Lung microvascular endothelial cell (primary cell): ENCODE measurements at places on chromosomes 5 and 9.
A peak's percentile ranks its signal among the peaks of the same experiment; 100 is the strongest.

GRCh38 chr9:86356871-86357866 is 3.0 kb upstream of the TUT7 start:
- DNase-seq = no peak

DNA sequence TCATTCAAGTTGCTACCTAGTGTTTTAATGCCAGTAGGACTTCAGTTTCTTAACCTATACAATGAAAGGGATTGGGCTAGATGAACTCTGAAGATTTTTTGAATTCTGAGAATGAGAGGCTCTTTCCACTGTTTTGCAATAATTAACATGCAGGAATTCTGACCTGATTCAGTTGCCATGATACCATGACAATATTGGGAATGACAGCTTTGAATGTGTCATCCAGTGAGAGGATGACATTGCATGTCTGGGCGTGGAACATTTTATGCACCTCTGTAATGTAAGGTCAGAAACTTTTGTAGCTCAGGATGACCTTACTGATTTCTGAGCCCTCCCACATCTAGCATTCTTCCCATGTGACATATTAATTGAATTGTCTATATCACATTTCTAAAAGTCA is 30.6 kb upstream of the SPINK5 start:
- no peak for DNase-seq

GRCh38 chr5:137699336-137700281 is 36.3 kb downstream of the KLHL3 start:
- no peak for DNase-seq

DNA sequence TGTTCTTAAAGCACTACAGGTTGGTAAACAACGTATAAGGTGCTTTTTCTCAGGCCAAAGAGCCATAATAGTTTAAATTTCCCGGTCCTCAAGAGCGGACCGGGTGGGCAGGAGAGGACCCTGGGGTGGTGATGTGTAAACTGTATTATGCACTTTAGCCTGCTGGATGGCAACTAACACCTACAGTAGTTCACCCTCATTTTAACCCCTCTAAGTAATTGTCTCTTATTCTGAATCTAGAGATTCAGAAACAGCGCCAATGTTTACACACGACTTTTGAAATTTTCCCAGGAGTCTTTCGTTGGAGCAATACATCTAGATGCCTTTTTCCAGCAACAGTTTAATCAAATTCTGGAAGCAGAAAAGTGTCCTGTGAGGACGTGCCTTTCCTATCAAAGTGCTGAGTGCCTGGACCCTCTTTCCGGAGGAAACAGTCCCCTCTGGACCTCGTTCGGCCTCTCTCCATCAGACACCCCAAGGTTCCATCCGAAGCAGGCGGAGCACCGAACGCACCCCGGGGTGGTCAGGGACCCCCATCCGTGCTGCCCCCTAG is 676 bp upstream of the OCLN start:
- DNase-seq = no peak

GRCh38 chr5:171707442-171707792 is 78.2 kb upstream of the SMIM23 start:
- no peak for DNase-seq

DNA sequence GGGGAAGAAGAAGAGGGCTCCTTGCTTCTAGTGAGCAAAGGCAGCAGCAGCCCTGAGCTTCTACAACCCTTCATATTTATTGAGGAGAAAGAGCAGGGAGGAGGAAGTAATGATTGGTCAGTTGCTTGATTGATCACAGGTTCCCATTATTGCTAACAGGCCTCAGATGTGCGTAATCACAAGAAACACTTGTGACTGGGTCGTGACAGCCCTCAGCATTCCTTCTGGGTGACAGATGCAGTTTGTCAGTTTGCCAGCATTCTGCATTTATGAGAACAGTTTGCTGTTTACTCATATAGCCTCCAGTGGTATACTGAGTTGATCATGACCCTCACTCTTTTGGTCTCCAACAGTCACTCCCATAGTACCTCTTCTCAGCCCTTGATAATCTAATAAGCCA is 111.5 kb upstream of the TNC start:
- DNase-seq = no peak

DNA sequence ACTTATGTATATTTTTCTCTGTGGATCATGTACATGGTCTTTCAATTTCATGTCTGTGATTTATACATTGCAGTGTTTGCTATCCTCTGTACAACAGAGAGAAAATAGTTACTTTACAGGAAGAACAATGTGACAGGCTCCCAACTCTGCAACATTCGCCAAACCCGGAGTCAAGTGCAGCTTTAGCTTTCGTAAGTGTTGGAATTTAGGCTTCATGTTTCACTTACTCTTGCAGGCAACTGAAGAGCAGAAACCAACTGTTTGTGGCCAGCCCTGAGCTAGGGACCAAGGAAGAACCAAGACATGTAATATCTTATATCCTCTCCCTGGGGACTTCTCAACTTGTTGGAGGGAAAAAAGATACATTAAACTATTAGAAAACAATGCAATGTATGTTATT is 147.9 kb downstream of the C5orf15 start:
- DNase-seq = no peak

GRCh38 chr9:89919171-89919681 is 314.4 kb downstream of the GADD45G start:
- peak; percentile 12 for DNase-seq

- no peak for DNase-seq
Measured at GRCh38 chr5:150522504-150523414, 14.8 kb downstream of the NDST1 start.

- DNase-seq = peak; percentile 72
Measured at GRCh38 chr9:755454-756381, 85.8 kb upstream of the DMRT1 start.

- no peak for DNase-seq
Measured at GRCh38 chr5:63727583-63727982, 234.7 kb downstream of the HTR1A start.

- no peak for DNase-seq
Measured at GRCh38 chr5:140630292-140631035, 2.5 kb downstream of the CD14 start.

DNA sequence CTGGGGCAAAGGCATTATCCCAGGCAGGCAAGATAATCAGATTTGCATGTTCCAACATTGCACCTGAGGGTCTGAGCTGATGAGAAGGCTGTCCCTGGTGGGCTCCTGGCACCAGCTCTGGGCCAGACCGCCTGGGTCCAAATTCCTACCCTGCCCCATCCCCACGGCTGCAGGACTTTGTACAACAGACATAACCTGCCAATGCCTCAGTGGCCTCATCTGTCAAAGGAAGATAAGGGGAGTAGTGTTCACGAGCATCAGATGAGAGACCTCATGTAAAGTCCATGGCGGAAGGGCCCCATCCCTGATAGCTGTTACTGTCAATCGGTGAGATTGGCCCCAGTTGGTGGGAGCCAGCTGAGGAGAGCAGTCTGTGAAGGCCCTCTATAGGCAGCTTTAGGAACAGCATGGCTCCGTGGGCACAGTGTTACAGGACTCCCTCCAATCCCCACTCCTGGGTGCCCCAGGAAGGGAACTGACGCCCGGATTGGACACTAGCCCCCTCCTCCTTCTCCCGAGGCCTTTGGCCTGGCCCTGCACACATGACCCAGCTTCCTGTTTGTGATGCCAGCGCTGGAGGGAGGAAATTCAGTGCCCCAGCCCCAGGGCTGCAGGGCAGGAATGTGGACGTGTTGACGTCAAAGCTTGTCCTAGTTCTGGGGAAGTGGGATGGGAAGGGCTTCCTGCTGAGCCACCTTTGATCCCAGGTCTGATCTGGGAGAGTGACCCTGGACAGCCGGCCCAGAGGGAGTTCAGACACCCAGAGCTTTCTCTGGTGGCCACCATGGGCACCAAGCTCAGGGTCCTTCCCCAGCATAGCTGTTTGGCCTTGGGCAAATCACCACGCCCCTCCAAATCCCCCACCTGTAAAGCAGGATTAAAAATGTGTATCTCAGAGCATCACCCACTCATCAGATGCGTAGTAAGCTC is 56.2 kb downstream of the DUSP1 start:
- peak; percentile 85 for DNase-seq

GRCh38 chr5:168324859-168325630 is 33.6 kb downstream of the WWC1 start:
- DNase-seq = no peak

- DNase-seq = no peak
Measured at GRCh38 chr9:70600506-70600905, 186.0 kb upstream of the KLF9 start.

DNA sequence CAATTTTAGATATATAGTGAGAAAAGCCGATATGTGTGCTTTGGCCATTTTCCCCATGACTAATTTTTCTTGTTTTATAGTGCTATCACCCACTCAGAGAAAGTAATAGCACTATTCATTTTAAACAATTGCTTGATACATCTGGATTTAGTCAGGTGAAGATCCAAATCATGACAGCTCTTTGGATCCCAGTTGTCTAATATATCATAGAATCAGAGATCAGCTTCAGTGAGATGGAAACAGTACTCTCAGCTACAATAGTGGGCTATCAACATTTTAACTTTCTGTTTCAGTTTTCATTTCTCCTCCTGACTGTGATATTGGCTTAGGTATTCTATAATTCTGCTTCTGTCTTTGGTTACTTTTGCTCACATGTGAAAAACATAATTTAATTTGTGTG is 38.7 kb downstream of the VCAN start:
- no peak for DNase-seq

DNA sequence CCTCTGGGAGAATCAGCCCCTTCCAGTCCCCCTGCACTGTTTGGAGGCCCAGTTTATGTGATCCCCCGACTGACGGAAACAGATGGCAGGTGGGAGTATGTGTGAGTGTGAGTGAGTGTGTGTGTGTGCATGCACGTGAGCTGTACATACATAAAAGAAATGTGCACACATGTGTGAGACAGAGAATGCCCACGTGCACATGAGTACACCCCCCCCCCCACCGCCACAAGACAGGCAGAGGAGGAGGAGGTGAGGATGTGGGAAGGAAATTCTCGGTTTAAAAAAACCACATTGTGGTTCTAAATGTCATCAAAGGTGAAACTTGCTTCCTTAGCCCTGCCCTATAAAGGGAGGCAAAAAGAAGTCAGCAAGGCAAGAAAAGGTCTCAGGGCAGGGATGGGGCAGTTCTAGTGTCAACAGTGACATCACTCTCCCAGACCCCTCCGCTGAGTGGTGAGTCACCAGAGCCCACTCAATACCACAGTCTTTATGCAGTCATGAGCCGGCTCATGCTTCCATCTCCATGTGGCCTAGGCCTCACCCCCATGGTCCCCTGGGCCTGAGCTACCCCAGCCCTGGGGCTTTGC is 79.2 kb upstream of the HSPA9 start:
- peak; percentile 55 for DNase-seq

DNA sequence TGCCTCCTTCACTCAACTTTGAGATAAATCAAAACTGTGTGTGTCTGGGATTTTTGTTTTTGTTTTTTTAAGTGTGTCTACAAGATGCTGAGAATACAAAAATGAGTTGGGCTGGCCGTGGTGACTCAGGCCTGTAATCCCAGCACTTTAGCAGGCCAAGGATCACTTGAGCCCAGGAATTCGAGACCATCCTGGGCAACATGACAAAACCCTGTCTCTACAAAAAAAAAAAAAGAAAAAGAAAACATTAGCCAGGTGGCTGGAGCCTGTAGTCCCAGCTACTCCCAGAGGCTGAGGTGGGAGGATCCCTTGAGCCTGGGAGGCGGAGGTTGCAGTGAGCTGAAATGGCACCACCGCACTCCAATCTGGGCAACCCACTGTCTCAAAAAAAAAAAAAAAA is 21.0 kb downstream of the HNRNPK start:
- DNase-seq = no peak

- no peak for DNase-seq
Measured at GRCh38 chr9:132949709-132950108, 5.3 kb upstream of the TSC1 start.

GRCh38 chr5:160064417-160064810 is 54.8 kb downstream of the PWWP2A start:
- DNase-seq = no peak

- no peak for DNase-seq
Measured at GRCh38 chr5:75460942-75461610, 50.4 kb downstream of the CERT1 start.

DNA sequence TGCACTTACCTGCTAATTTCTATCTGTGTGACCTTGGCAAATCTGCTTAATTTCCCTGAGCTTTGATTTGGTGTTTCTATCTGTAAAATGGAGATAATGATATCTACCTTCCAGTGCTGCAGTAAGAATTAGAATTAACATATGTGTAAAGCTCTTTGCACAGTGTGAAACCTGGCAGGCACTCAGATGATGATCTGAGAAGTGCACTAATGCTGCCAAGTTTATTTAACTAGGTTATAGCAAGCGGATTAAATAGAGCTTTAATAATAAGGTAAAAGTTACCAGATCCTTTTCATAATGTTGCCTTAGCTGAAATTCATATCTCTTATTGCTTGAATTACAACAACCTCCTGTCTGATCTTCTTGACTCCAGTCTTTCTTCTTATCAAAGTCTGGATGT is 315.3 kb upstream of the CD180 start:
- DNase-seq = no peak

- no peak for DNase-seq
Measured at GRCh38 chr5:92177926-92178487, 794.9 kb upstream of the ARRDC3 start.

GRCh38 chr9:93677641-93678136 is 101.3 kb downstream of the PHF2 start:
- DNase-seq = no peak

DNA sequence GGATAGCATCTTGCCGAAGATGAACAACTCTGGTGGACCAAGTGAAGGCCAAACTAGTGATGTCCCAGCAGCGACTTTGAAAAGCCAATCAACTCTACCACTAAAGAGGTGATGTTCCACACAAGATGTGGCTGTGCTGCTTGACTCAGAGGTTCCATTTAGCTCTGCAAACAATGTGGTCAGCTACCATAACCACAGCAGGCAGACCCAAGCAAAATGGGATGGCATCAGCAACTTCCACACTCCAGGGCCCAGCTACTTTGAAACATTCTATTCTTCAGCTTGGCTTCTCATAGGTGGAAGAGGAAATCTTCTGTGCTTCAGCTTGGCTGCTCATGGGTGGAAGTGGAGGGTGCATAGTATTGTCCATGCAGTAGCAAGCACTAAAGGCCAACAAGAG is 70.5 kb downstream of the IRX2 start:
- DNase-seq = no peak

DNA sequence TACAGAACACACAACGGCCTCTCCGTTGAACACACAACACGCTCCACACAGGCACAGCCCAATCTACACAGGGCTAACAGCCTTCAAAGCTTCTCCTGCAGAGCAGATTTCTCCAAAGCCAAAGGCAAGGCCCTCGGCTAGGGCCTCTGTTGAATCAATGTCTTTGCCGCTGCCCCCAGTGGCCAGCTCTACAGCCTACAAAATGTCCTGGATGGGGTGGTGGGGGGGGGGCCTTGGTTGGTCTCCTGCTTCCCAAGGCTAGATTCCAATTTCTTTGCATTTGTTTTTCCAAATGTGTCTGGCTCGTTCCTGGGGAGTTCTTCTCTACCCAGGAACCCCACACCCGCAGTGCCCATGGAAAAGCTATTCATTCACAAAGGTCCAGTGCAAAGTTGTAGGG is 167.2 kb downstream of the PAX5 start:
- DNase-seq = no peak

GRCh38 chr9:7377489-7377888 is 422.1 kb downstream of the DMAC1 start:
- no peak for DNase-seq

- DNase-seq = peak; percentile 14
Measured at GRCh38 chr5:136802383-136802782, 437.0 kb upstream of the TRPC7 start.
